ENCODE measurements at places on chromosomes 4 and X. TPM values are rescaled to one million over a fixed set of nuclear protein-coding genes. Genes with fewer than 3 reads are reported as not detected.

VCX3A gene
- polyA plus RNA-seq = not detected

TREX2 gene
- polyA plus RNA-seq = 0.84 TPM

- DNase-seq = no peak
Observed at GRCh38 chrX:39244147-39244546, 442.9 kb downstream of the MID1IP1 start.

- no peak for DNase-seq
Observed at GRCh38 chr4:43223820-43224219, 331.3 kb downstream of the GRXCR1 start.

Measured in IMR-90 (cell line).